ENCODE measurements at places on chromosomes 7 and 10.

DNA sequence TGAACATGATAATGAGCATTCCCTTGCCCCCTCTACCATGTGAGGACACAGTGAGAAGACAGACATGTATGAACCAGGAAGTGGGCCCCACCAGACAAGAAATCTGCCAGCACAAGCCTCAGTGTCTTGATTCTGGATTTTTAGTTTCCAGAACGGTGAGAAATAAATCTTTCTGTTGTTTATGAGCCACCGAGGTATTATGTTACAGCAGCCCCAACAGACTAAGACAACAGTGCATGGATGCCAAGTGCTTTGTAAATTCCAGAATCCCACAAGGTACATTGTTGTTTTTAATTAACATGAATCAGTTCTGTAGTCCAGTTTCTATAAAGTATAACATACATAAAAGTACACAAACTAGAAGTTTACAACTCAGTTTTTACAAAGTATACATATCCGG lies 162.2 kb downstream of the ARHGAP21 start:
- DNase-seq = no peak

- DNase-seq = no peak
These were observed 26.7 kb downstream of the PIK3CG start for GRCh38 chr7:106891548-106892410.

GRCh38 chr7:22696541-22697228 lies 30.3 kb upstream of the IL6 start:
- DNase-seq = no peak

GRCh38 chr7:7996568-7996967 lies 28.0 kb downstream of the GLCCI1 start:
- no peak for DNase-seq

GRCh38 chr7:69819333-69819705 lies 221.0 kb downstream of the AUTS2 start:
- DNase-seq = no peak

DNA sequence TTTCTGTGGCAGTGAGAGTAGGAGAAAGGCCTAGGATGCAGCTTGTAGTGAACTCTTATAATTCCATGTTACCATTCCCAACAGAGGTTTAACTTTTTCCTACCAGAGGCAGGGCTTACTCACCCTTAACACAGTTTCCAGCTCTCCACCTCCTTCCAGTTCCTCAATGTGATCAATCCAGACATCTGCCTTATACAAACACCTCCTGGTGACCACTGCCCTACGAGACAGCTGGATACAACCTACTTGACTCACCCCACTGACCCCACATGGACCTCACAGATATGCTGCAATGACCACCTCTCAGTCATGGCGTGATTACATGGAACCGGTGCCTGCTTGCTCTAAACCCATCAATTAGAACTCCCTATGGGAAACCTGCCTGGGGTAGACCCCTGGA lies 326.5 kb downstream of the TNS3 start:
- no peak for DNase-seq

DNA sequence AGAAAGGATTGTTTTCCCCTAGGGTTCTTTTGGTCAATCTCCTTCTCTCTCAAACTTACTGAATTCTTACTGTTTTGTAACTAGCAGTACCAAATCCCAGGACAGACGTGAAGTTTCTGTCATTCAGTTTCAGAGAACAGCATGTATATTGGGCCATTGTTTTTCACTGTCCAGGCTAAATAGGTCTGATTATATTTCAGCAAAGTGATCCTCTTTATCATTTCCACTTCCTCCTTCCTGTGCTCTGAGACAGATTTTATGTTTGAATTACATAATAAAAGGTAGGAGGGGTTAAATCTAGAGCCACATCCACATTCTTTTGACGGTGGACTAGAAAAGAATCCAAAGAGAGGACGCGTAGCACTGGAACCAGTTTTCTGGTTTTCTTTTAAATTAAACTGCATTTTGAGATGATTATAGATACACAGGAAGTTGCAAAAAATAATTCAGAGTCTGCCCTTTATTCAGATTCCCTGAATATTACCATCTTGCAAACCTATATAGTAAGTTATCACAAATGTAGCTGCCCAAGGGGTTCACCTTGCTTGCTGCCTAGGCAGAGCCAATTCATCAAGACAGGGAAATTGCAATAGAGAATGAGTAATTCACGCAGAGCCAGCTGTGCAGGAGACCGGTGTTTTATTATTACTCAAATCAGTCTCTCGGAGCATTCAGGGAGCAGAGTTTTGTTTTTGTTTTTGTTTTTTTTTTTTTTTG lies 40.1 kb downstream of the AKR1E2 start:
- DNase-seq = no peak

DNA sequence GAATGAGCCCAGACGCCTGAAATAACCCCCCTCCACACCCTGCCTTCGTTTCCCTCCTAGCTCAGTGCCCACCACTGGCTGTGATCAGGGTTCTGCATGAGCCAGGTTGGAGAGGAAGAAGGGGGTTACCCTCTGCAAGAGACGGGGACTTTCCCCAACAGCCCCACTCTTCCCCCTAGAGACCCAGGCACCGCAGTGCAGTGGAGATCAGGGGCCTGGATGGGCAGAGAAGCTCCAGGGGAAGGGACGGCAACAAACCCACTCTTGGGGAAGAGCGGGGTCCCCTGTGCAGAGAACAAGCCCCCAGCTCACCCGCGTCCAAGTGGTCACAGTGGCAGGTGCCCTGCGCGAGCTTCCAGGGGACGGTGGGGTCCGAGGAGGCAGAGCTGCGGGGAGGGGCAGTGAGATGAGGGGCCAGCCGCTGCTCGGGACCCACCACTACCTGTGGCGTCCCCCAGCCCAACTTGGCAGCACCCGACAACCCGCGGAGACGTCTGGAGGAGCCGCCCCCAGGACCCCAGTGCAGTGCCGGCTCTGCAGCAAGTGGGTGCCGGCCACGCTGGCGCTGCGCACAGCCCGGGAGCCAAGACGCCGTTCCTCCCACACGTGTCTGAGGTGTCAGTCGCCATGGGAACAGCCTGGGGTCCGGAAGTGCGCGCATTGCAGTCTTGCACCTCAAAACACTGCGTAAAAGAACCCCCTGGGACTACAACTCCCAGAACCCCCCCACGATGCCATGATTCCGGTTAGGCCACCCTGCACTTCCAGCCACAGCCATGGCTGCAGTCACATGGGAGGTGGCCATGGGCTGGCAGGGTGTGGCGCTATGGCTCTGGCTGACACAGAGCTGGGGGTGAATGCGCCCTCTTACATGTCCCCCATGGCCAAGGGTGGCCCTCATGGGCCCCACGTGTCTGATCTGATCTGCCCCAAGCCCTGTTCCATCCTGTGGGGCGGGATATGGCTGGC lies 45.8 kb upstream of the WIPI2 start:
- no peak for DNase-seq

DNA sequence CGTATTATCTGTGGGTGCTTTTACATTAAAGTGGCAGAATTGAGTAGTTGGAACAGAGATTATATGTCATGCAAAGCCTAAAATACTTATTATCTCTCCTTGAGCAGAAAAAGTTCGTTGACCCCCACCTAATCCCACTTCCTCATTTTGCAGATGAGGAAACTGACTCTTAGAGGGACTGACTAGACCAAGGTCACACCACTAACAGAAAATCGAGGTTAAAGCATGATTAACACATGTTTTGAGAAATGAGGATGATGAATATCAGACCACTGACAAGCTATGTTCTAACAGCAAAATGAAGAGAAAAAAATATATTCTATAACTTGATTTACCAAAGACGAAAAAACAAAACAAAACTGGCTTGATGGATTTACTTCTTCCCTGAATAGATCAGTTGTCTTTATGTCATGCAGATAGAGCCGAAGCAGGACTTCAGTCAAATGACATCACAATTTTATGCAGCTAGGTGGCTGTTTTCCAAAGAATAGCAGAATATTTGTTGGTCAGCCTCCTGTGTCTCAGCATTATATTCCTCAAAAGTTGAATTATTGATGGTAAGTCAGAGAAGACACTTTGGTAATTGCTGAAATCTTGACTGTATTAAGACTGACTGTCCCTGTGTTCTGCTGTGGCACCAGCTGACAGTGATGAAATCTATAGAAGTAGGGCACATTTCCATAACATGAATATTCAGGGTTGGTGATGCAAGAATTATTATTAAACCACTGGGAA lies 24.2 kb upstream of the SMIM30 start:
- no peak for DNase-seq

- DNase-seq = no peak
These were observed 250.3 kb upstream of the MDFIC start for GRCh38 chr7:114671563-114672123.

Measured in ecto neural progenitor cell (in vitro differentiated cells).